Hindlimb muscle (tissue), 1 donor: ENCODE measurements at places on chromosomes 11 and 22. TPM values are rescaled to one million over a fixed set of nuclear protein-coding genes. Genes with fewer than 3 reads are reported as not detected.

- DNase-seq: no peak
Measured at GRCh38 chr11:16027621-16028020, 328.7 kb downstream of the SOX6 start.

GRCh38 chr11:134070342-134070845 lies 1.5 kb downstream of the JAM3 start:
- DNase-seq: no peak

SPON1 gene
- polyA plus RNA-seq: 29.3 TPM

BAIAP2L2 gene
- 1.5 TPM for polyA plus RNA-seq

GRCh38 chr11:31968461-31969358 lies 122.2 kb upstream of the RCN1 start:
- DNase-seq: peak; percentile 32

- DNase-seq: no peak
Measured at GRCh38 chr22:36369004-36369921, 18.5 kb downstream of the MYH9 start.

KRTAP5-8 gene
- polyA plus RNA-seq: not detected

CCDC188 gene
- 1.8 TPM for polyA plus RNA-seq

MS4A1 gene
- polyA plus RNA-seq: 0.31 TPM

ANO9 gene
- 0.53 TPM for polyA plus RNA-seq

CALCA gene
- polyA plus RNA-seq: not detected

DNA sequence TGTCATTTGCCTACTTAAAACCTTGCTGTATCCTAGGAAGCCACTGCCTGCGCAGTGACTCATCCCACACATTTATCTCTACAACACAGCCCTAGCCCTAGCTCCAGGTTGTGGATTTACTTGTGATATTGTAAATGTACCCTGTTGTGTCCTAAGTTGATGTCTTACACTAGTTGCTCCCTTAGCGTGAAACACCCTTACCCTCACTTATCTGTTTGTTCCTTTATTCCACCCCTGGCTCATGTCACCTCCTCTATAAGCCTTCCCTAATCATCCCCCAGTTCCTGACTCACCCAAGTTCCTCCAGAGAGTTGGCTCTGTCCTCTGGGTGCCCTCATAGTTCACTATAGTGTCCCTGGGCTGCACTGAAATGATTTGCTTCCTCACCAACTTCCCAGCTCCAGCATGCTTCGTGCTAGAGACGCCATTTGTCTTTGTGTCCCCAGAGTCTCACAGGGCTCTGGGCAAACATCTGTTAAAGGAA lies 431.8 kb upstream of the FAT3 start:
- DNase-seq: no peak

IL17RA gene
- polyA plus RNA-seq: 4.6 TPM

DNA sequence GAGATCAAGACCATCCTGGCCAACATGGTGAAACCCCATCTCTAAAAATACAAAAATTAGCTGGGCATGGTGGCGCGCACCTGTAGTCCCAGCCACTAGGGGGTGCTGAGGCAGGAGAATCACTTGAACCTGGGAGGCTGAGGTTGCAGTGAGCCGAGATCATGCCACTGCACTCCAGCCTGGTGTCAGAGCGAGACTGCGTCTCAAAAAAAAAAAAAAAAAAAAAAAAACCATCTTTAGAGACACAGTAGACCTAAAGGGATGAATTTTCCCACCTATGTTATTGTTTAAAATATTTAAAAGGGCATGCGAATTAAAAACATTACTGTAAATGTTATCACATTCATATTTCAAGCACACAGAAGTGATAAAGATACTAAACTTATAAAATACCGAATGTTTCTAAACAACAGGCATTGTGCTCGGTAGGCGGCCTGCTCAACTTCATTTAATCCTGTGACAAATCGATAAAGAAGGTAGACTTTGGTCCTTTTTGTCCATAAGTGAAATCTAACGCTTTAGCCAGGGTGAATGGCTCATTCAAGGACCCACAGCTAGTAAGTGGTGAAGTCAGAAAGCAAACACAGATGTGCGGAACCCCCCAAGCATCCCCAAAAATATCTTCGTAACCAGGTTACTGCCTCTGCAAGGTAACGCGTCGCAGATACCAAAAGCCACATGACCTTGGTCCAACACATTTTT lies 16.1 kb downstream of the NCAPD3 start:
- no peak for DNase-seq

CYP2D6 gene
- 1.4 TPM for polyA plus RNA-seq

DNA sequence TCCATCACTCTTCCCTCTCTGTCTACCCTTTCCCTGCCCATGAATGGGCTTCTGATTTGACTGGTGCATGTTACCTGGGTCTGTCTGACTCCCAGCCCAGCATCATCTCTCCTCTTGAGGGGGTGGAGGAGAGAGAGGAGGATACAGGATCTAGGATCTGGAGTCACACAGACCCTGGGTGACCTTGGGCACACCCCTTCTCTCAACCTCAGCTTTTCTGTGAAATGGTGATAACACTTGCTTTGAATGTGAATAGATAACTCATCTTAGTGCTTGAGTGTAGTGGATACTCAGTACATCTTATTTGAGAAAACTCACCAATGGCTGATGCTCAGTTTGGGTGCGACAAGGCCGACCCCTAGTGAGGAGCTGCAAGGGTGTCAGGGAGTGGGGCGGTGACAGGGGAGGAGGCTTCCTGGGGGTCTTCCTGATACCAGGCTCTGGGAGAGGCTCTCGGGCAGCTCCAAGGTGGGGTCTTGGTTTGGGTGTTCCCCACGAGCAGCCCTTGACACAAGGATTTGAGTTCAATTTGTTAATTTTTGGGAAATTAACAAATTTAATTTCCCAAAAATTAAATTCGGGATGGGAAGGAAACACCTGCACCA lies 9.0 kb downstream of the INCENP start:
- no peak for DNase-seq

DNA sequence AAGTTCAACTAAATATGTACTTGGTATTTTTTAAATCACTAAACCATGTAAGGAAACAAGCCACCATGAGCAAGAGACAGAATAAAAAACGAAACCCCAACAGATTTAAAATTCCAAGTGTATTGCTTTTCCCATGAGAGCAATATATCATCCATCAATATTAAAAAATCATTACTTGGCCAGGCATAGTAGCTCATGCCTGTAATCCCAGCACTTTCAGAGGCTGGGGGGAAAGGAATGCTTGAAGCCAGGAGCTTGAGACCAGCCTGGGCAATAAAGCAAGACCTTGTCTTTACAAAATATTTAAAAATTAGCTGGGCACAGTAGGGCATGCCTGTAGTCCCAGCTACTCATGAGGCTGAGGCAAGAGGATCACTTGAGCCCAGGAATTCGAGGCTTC lies 190.8 kb downstream of the TTC28 start:
- no peak for DNase-seq

- DNase-seq: no peak
Measured at GRCh38 chr11:36392196-36392595, 96.1 kb downstream of the PRR5L start.

RPS6KA4 gene
- polyA plus RNA-seq: 16.1 TPM

DNA sequence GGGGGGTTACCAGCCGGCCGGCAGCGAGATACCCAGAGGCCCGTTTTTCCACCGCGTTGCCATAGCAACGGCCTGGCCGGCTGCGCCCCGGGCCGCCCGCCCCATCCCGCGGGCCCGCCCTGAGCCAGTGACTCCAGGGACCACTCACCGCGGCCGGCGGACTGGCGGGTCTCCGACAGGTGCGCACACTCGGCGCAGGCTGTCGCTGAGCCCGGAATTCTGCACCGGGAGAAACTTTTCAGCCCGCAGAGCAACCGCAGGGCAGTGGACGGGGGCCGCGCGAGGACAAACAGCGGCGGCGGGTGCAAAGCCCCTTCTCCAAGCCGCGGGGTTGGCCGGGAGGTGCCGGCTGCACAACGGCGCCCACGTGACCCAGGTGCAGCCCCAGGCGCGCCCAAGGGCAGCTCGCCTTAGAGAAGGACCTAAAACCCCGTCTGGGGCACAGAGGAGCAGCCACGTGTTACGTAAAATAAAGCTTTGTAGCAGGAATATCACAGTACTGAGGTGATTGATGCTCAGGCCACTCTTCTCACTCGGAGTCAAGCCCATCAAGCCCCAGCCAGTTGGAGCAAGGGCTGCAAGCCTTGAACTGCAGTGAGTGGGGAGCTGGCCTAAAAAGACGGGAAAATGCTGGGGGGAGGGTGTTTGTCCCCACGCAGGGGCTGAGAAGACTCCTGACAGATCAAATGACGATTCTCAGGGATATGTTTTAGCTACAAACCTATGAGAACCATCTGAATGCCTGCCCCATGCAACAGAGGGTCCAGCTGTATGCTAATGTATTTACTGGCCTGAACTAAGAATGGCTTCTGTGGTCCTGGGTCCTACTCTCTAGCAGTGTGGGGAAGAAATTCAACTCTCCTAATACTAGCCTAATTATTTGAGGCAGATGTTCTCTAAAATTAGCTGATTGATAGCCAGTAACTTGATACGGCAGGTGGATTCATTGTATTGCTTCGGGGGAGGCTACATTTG lies at the start of gene STK33:
Gene STK33 (minus strand): TSS at position 294 of the 975 bp plus-strand sequence. CDS start 119,323 bp downstream, outside the sequence.
- DNase-seq: peak; percentile 27

DNA sequence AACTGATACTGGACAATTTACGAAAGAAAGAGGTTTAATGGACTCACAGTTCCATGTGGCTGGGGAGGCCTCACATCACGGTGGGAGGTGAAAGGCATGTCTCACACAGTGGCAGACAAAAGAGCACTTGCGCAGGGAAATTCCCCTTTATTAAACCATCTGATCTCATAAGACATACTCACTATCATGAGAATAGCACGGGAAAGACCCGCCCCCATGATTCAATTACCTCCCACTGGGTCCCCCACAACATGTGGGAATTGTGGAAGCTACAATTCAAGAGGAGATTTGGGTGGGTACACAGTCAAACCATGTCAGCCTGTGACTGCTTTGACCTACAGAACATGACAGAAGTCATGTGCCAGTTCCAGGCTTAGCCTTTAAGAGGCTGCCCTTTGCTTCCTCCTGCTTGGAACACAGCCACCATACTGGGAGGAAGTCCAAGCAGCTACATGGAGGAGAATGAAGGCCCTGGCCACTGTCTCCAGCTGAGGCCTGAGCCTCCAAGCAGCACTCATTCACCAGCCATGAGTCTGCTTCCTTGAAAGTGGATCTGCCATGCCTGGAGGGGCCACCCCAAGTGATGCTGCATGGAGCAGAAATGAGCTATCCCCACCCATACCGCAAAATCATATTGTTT lies 10.9 kb upstream of the GAL start:
- no peak for DNase-seq

GRCh38 chr11:111836721-111837120 lies 34.7 kb downstream of the ALG9 start:
- no peak for DNase-seq

- peak; percentile 81 for DNase-seq
Measured at GRCh38 chr11:61917334-61918109, at the start of gene RAB3IL1. TSS of gene RAB3IL1 (minus strand) at chr11:61917566. CDS start at chr11:61917367, 199 bp downstream.

OR11H1 gene
- polyA plus RNA-seq: not detected

GRCh38 chr11:61111786-61112517 lies 9.7 kb downstream of the CD5 start:
- DNase-seq: no peak

DNA sequence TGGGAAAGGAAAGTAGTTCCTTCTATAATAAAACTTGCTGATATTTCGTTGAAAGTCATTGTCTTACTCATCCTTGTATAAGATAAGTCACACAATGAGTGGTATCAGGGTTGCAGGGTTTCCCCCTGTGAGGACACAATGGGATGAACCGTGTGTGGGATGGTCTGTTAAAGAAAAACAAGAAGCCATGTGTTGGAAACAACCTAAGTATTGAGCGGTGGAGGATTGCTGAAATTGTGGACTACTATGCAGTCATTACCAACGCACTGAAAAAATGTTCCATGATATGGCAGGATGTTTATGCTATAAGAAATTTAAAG lies 28.6 kb downstream of the PTPRJ start:
- no peak for DNase-seq

GRCh38 chr11:133306019-133306418 lies 226.3 kb downstream of the OPCML start:
- DNase-seq: no peak

- DNase-seq: no peak
Measured at GRCh38 chr22:29997107-29997506, 83.2 kb upstream of the HORMAD2 start.

DNA sequence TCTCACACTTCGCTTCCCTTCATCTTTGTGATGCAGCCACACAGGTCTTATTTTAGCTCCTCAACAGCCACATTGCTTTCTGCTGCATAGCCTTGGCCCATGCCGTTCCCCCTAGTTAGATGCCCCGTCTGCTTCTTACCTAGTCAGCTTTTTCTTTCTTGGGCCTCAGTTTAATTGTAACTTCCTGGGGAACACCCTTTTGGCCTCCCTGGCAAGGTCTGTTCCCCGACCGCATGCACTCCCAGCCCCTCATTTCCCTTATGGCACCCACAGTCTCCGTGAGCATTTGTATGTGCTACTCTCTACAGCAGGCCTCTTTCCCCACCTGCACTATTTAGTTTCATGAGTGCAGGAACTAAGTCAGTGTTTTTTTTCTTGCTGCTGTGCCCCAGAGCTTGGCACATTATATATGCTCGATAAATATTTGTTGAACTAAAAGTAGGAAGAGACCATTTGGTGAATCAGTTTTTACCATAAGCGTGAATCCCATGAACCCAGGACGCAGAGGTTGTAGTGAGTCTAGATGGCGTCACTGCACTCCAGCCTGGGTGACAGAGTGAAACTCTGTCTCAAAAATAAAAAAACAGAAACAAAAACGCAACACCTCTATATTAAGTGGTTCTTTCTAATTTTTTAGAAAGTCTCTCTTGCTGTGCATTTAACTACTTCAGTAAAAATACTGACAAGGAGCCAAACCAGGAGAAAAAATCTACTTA lies 38.5 kb downstream of the TNRC6B start:
- no peak for DNase-seq

- no peak for DNase-seq
Measured at GRCh38 chr11:15747671-15748070, 608.7 kb downstream of the SOX6 start.

- DNase-seq: no peak
Measured at GRCh38 chr11:93512073-93512475, 31.1 kb downstream of the SMCO4 start.

- DNase-seq: no peak
Measured at GRCh38 chr11:96218006-96218405, 125.0 kb downstream of the MAML2 start.

DNA sequence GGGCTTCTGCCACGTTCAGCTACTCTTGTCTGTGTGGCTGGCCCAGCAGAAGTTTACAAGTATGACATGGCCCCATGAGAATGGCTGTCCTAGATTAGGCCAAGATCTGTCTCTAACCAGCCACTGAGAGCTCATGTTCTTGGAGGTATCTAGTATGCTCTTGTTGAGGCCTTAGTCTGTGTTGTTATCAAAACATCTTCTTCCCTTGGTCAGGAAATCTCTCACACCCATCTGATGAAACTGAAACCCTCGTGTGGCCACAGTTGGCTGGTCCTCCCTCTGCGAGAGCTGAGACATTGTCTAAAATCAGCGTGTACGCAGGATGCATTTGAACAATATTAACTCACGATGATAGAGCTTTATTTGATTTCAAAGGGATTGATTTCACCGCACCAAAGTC lies 109.0 kb upstream of the NNMT start:
- DNase-seq: no peak

DNA sequence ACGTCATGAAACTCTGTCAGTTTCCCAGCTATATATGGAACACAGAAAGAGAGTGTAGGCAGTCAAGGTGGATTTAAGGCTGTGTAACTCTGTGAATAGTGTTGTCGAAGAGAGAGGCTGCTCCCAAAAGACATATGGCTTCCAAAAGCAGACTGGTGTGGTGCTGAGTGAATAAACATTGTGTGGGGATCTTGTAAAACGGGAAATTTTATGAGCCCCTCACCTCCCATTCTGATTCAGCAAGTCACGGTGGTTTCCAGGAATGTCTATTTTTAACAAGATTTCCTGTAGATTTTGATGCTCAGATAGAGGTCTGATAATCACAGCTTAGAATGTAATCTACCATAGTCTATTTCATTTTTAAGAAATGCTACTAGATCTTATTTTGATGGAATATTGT lies 67.9 kb downstream of the SESN3 start:
- DNase-seq: no peak

GRCh38 chr22:47050401-47051051 lies 288.1 kb downstream of the TBC1D22A start:
- no peak for DNase-seq
